ENCODE measurements at places on chromosomes 2 and 18.
A peak's percentile ranks its signal among the peaks of the same experiment; 100 is the strongest.

- DNase-seq, result peak; percentile 5
Observed at GRCh38 chr2:240524963-240525718, 32.6 kb downstream of the ANKMY1 start.

DNA sequence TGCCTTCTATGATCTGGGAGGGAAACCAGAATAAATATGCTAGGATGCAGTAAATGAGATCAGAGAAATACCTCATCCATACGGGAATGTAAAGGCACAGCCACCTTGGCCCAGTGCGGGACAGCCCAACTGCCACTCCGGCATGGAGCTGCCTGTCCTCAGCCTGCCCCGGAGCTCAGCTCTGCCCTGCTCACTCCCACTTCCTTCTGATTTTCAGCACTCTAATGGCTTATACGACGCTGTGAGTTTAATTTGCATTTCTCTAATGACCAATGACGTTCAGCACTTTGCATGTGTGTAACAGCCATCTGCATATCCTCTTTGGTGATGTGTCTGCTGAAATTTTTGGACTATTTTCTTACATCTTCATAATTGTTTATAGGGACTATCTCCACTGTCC lies 172.5 kb upstream of the RAB6C start:
- DNase-seq, result no peak

- no peak for DNase-seq
Observed at GRCh38 chr2:49259926-49260325, 105.6 kb upstream of the FSHR start.

GRCh38 chr2:66069937-66070720 lies 364.8 kb upstream of the MEIS1 start:
- no peak for DNase-seq

DNA sequence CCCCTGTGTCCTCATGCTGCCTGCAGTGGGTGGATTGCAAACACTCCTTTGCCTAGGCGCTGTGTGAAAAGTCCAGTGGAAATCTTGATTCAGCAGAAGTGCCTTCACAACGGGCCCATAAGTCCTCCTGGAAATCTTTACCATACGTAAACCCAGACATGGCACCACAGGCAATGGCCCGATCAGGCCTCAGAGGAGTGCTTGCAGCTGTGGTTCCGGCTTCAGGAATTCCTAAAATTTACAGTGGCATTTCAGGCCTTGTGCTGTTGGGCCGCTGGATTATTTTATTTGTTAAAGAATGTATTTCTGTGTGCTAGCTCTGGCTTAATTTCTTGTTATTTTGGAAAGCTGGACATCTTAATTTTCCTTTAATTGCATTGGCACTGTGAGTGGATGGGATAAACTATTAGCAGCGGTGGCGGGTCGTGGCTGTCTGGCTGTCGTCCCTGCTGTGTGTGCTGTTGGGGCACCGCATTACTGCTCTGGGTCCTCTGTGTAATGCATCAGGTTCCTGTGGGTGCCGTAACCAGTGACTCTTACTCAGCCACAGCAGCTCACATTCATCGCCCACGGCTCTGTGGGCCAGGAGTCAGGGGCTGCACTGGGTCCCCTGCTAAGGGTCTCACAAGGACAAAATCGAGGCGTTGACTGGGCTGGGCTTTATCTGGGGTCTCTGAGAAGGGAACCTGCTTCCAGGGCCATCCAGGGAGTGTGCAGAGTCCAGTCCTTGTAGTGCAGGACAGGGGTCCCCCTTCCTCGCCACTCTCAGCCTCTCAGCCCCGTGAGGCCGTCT lies 73.1 kb downstream of the RTP5 start:
- DNase-seq, result no peak

GRCh38 chr2:233223059-233223894 lies 28.2 kb upstream of the ATG16L1 start:
- no peak for DNase-seq

- DNase-seq, result no peak
Observed at GRCh38 chr2:223041527-223042109, 10.4 kb upstream of the KCNE4 start.

DNA sequence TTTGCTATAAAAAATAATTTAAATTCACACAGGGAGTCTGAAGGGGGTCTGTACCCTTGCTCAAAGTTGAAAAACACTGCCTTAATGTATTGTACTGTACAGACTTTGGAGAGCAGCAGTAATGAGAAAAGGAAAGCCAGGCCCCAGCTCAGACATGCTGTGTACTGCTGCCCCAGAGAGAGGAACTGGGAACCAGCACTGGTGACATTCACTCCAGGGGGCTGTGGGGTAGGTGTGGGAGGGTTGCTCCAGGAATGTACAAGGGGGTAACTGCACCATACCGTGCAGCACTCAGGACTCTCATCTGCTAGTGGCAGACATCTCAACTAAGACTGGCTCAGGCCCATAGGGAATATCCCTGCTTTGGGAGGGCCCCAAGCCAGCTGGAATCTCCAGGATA lies 146.0 kb upstream of the RMP24 start:
- DNase-seq, result no peak

DNA sequence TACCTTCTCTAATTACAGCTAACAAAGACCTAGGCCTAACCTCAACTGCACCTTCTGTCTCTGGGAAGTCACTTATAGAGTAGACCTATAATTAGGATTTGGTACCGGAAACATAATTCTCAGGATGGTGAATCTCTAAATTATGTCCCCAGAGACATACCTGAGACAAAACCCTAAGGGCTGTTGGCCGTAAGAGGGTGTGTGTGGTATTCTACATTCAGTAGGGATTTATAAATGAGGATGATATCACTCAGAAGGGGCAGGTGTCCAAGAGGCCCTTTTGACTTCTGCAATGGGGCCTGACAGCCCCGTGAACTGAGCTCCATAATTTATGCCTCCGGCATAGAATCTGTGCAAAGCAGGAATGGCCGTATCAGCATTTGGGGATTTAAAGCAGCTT lies 13.5 kb upstream of the DARS1 start:
- no peak for DNase-seq

DNA sequence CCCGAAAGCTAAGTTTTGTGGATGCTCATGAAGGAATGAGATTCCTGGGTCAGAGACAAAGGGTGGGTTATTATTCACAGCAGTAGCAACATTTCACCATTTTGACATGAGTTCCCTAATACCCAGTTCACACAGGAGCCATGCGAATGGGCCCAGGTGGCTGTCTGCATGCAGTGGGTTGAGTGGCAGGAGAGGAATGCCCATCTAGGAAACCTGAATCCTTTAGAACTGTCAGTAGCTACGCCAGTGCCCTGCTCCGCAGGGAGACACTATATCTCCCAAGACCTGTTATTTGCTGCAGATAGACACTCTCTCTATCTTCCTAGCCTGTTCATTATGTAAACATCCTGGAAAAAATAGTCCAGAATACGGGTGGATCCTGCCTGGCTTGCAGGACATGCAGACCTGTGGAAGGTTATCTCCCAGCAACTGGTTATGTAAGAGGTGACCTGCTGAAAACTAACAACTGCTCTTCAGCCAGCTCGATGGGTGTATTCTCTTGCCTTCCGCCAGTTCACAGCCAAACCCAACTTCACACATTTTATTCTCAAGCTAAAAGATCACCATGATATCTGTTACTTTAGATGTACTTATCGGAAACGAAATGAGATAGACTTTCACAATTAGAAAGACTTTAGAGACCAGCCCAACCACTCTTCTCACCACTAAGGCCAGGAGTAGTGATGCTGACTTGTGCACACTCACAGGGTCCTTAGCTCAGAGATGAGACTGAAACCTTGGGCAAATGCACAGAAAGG lies 59.1 kb downstream of the MBP start:
- no peak for DNase-seq

DNA sequence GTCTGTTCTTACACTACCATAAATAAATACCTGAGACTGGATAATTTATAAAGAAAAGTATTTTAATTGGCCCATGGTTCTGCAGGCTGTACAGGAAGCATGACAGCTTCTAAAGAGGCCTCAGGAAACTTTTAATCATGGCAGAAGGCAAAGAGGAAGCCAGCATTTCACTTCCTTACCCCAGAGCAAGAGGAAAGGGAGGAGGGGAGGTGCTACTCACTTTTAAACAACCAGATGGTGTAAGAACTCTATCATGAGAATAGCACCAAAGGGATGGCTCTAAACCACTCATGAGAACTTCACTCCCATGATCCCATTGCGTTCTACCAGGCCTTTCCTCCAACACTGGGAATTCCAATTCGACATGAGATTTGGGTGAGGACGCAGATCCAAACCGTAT lies 344.4 kb upstream of the SLC39A10 start:
- DNase-seq, result no peak

- DNase-seq, result peak; percentile 78
Observed at GRCh38 chr2:173354073-173354581, 545 bp upstream of the CDCA7 start.

- DNase-seq, result no peak
Observed at GRCh38 chr2:200199005-200199404, 107.5 kb upstream of the SPATS2L start.

DNA sequence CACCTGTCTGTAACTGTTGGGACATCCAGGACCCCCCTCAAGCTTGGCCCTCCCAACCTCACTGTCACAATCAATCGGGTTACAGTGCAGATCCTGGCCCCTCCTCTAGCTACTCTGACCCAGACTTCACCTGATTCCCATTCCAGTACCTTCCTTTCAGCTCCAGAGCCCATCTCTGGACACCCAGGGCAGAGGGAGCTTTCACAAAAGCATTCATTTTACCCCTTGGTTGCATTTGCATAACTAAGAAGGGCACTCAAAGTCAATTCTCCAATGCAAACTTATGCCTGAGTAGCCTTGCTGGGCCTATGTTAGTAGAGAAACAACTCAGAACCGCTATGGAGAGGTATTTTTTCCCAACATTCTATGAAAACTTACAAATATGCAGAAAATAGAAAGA lies 7.4 kb downstream of the ZAP70 start:
- no peak for DNase-seq
